ENCODE measurements at places on chromosomes 11 and 22.

GRCh38 chr11:83191986-83192385 is 1.5 kb upstream of the ANKRD42 start:
- DNase-seq = no peak

GRCh38 chr11:64041846-64042245 is 6.1 kb downstream of the FLRT1 start:
- no peak for DNase-seq

GRCh38 chr22:29011240-29012100 is 50.2 kb downstream of the C22orf31 start:
- peak; percentile 57 for DNase-seq

DNA sequence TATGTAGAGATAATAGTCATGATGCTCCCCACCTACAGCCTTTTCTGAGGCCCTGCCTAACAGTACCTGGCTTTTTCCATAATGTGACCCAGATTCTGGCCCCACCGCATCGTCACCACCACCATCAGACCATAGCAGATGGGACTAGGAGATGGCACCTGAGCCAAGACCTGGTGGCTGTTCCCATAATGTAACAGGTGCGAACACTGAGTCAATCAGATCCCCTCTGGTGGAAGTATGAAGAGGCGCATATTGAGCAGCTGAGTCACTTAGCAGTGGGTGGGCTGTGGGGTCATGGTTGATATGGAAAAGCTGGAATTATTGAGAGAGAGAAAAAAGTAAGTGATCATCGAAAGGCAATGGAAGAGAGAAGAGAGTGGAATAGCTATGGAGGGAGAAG is 578.0 kb upstream of the CADM1 start:
- no peak for DNase-seq

GRCh38 chr11:11937957-11938356 is 70.5 kb downstream of the DKK3 start:
- DNase-seq = no peak

- no peak for DNase-seq
These were observed 315.0 kb downstream of the BRD1 start for GRCh38 chr22:49512487-49513165.

DNA sequence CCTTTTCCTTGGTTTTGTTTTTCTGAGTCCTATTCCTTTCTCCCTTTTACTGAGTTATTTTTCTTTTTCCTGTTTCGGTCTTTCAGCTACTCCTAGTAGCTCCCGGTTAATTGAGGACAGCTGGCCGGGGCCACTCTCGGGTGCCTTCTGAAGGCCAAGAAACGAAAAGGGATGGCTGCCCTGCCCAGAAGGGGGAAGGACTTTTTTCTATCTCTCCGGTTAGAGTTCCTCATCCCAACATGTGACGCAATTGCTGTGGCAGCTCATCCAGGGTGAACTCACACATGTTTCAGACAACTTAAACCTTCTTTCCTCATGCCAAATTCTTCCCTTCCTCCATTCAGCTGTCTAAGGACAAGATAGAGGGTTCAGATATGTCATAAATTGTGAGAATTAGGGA is 83.6 kb downstream of the PIWIL4 start:
- DNase-seq = no peak

GRCh38 chr11:77981346-77981947 is 13.0 kb downstream of the INTS4 start:
- no peak for DNase-seq

Data from NCI-H446 treated with DMSO at 0.1 percent for 48 hours (cell line).